EH (cell line): ENCODE measurements at places on chromosomes 12 and 14.

DNA sequence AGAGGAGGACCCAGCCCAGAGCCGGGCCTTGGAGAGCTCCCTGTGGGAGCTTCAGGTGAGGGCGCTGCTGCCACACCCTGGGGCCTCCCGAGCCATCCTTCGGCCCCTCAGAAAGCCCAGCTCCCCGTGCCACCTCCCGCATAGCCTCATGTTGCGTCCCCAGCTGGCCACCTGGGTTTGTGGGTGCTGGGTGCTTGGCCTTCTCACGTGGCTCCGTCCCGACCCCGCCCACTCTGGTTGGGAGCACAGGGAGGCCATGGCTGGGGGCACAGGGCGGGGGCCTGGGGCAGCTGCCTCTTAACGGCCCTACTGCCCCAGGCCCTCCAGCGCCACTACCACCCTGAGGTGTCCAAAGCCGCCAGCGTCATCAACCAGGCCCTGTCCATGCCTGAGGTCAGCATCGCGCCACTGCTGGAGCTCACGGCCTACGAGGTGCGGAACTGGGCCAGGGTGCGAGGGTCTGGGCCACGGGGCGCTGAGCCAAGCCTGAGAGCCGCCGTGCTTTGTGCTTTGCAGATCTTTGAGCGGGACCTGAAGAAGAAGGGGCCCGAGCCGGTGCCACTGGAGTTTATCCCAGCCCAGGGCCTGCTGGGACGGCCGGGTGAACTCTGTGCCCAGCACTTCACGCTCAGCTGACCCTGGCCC is 7.6 kb downstream of the NOC4L start:
- no peak for DNase-seq

GRCh38 chr12:124862768-124863415 is 772 bp downstream of the SCARB1 start:
- peak; percentile 38 for DNase-seq

DNA sequence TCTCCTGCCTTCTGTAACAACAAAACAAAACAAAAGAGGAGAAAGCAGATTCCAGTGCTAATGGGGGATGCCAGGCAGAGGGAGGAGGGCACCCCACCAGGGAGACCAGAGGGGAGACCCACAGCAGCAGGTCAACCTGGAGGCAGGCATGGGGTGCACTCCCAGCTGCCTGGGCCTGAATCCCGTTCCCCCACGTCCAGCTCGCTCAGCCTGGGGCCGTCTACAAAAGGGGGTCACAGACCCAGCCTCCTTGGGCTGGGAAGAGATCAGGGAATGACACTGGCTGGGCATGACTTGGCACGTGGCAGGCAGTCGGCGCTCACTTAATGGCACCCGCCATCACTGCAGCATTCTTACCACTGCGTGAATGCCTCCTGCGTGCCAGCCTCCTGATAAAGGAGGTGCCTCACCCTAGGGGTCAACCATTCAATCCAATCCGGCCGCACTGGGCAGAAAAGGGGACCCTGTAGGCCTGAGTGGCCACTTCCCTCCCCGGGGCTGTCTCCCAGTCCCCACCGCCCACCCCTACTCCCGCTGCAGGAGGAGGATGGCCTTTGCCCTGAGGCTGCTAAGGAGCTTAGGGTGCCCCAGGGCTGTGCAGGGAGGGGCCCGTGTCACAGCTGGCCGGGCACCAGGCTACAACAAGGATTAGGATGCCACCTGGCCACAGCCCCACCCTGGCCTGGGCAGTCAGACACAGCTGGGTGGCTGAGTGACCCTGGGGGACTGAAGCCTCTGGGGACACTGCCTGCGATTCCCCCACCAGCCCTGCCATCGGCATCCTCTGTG is 87.5 kb downstream of the NCOR2 start:
- DNase-seq, result no peak

DNA sequence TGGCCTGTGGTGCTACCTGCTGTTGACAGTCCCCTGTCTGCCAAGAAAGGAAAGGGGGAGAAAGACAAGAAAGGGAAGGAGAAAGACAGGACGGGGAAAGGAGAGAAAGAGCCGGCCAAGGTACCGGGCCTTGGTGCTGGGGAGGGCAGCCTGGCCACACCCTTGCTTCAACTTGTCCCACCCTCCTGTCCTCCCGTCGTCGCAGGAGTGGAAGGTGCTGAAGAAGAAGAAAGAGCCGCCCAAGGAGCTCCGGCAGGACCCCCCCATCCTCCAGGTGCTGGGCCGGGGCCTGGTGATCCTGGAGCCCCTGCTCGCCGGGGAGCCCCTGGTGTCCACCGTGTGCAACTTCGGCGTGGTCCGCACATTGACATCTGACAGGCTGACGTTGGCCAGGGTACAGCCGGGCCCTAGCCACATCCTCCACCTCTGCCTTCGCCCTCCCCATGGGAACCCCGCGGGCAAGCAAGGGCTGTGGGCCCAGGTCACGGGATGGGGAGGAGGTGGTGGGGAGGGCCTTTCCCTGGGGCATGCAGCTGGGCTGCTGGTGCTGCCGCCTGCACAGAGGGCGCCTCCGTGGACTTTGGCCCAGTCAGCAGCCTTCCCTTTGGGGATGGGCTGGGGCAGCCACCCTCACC is 2.9 kb upstream of the B3GNT4 start:
- no peak for DNase-seq

GRCh38 chr12:116996093-116996492 is 85.3 kb downstream of the FBXW8 start:
- no peak for DNase-seq

DNA sequence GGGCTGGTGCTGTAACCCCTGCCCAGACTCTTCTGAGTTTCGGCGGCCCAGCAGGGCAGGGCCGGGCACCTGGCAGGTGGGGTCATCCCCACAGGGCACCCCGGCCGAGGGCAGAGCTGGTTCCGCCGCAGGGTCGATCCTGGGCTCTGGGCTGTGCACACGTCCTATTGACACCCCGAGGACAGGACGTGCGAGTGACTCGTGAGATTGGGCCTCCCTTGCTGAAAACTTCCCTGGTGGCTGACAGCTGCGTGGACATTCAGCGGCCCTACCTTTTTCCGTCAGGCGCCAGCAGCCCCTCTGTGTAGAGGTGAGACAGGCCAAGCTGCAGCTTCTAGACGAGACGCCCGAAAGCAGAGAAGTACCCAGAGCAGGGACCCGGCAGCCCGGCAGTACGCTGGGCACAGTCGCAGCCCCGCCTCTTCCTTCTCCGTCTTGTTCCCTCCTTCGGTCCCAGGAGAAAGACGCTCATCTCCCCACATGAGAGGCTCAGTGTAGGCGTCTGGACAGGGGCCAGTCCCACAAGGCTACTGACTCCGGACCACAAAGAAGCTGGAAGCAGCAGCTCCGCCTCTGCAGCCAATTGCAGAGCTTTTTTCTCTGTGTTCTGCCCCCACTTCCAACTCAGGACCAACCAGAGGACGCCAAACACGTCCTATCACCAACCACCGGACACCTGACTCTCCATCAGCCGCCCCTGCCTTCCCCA is at the start of gene LRCOL1:
Gene LRCOL1, minus strand, starts transcription at position 532 of the 709 bp plus-strand sequence. CDS start 4,331 bp downstream, outside the sequence.
- peak; percentile 83 for DNase-seq

DNA sequence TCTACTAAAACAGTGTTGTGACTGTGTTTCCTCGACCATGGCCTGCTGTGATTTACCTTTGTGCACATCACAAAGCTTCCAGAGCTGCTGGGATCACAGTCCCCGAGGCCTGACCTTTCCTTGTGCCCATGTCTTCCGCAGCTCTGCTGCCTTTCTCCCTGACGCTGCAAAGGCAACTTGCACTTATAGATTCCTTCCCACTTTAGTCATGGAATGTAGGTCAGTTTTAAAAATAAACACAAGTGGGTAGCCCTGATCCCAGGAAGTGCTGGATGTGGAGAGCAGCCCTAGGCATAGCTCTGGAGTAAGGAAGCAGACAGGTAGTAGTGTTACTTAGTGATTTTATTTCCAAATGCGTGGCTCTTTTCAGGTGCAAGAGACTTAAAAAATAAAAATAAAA is 825.7 kb downstream of the AACS start:
- no peak for DNase-seq

- DNase-seq, result no peak
Measured at GRCh38 chr14:69972755-69973154, 93.5 kb downstream of the SMOC1 start.
